C1 segment of cervical spinal cord (tissue), 14 donors: ENCODE measurements at places on chromosomes 2 and 18.

DNA sequence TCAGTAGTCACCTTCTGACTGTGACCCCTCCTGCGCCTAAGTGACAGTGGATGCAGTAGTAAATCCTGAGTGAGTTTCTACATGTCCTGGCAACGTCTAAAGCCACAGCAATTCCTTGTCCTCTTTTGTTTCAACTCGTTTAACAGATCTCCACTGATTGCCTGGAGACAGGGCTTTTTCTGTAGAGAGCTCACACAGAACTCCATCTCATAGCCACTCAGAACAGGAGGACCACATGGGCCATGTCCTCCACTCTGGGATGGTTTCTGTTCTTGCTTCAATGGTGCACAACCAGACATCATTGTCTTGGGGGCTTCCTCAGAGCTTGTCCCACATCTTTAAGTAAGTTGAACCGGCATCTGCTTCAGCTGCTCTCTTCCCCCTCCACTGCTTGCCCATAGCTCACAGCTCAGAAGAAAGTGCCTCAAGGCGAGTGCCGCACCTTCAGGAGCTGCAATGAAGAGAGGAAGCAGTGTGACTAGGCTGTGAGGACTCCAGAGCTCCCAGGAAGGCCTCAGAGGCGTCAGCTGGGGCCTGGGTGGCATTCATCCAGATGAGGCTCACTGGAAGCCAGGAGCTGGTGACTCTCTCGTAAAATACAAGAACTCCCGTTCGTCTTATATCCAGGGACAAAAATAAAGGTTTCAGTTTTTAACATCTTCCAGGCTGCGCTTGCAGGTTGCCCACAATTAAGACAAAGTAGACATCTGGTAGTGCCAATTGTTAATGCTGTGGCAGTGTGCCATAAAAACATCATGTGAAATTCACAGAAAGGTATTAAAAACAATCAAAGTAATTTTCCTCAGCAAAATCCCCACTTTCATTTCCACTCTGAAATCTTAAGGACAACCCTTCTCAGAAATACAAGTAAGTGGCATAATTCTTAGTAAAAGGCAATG is 37.3 kb downstream of the ST3GAL5 start:
- DNase-seq, result peak; percentile 24

GRCh38 chr2:206798000-206798399 is 32.6 kb downstream of the FASTKD2 start:
- no peak for DNase-seq

GRCh38 chr2:14424478-14425390 is 207.8 kb upstream of the LRATD1 start:
- DNase-seq, result no peak

DNA sequence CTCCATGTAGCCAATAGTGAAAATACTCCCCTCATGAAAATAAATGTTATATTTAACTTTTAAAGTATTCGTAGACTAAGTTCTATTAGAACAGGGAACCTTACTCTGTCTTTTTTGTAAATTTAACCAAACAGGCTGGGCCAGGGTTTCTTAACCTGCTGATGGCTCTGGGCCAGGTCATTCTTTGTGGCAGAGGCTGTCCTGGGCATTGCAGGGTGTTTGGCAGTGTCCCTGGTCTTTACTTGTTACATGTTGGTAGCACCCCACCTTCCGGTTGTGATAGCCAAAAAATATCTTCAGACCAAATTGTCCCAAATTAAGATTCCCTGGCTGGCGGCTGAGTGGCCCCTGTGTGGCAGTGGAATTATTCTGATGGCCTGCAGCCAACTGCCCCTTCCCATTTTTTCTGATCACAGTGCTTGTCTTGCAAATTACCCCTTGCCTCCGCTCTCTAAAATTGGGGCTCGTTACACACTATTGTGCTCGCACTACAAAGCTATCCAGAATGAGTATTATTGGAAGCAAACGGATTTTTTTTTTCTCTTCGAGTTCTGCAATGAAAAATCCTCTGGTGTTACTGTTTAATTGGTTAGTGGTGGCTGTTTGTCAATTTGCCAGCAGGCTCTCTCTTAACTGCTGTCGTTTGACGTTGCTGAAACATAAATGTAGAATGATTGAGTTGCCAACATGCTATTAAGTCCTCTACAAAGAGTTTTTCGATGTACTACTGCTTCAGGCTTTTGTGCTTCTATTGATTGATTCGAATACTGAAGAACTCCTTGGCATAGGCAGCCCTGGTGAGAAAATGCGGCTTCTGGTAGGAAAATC is 216.9 kb downstream of the SH3RF3 start:
- DNase-seq, result no peak

DNA sequence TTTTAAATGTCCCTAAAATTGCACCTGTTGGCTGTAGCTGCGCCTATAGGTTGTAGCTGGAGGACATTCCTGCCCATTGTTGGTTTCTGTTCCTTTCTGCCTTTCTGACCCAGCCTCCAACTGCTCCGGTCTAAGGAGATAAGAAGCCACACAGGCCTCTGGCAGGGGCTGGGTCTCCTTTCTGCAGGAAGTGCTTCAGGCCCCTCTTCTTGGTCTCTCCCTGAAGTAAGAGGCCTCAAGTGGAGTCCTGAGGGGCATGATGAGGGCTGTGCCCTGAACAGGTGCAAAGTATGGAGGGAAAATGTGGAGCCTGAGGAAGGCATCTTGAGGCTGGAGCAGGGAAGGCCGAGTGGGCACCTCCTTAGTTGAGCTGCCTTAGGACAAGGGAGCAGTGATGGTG is 10.4 kb upstream of the SFTPB start:
- DNase-seq, result no peak

GRCh38 chr2:191942090-191942738 is 95.3 kb upstream of the CAVIN2 start:
- no peak for DNase-seq

DNA sequence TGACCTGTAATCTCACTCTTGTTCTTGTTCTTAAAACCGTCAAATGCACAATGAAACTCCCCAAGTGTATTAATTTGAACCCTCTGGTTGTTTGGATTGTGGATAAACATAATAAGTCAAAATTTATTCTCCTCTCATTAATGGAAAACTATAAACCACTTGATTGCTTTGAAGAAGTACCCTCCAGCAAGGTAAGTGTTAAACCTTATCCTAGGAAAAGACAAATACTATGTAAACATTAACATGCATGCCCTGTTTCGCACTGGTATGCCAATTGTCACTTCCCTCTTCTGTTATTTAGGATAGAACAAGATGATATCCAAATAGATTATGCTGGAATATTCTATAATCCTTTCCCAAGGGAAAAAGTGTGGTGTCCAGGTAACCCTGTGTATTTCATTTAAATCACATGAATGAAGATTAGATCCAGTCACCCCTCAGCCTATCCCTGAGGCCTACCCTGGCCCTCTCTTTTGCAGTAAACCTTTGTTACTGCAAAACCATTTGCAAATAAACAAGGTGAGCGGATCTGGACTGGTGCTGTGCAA is 1.3 kb downstream of the ADI1 start:
- DNase-seq, result no peak

DNA sequence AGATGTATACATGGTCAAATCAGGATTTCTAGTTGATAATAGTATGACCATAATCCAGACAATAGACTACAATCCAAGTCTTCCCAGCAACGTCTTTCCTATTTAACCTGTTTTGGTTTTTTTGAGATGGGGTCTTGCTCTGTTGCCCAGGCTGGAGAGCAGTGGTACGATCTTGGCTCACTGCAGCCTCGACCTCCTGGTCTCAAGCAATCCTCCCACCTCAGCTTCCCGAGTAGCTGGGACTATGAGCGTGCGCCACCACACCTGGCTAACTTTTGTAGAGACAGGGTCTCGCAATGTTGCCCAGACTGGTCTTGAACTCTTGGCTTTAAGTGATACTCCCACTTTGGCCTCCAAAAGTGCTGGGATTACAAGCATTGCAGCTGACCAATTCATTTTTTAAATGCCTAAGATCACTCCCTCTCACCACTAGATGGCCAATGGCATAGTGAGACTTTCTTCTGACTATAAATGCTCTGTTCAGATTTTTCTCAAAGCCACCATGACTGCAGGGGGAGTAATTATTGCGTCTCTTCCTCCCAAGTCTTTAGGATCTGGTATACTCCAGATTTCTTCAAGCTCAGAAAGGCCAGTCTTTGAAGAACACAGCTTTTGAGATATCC is 47.6 kb downstream of the HNRNPLL start:
- no peak for DNase-seq

GRCh38 chr18:63829886-63830285 is 54.7 kb downstream of the SERPINB7 start:
- DNase-seq, result no peak

- DNase-seq, result no peak
These were observed 120.3 kb downstream of the UXS1 start for GRCh38 chr2:106073678-106074406.

- no peak for DNase-seq
These were observed 248.7 kb downstream of the RNF152 start for GRCh38 chr18:61643884-61644647.

DNA sequence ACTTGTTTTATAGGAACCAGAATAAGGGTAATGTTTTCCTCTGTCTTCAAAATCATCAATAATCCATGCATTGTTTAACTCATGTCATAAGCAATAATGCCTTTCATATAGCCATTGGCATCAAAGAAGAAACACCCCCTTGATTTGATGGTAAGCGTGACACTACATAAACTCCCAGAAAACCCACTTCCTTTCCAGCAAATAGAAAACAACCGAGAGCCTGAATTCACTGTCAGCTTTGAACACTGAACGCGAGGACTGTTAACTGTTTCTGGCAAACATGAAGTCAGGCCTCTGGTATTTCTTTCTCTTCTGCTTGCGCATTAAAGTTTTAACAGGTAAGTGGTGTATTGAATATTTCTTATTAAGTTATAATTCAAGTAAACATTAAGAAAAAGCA is at the start of gene ICOS:
Gene ICOS, plus strand, starts transcription at position 229 of the 400 bp plus-strand sequence. Its CDS starts 52 bp downstream, at position 281.
- DNase-seq, result no peak

DNA sequence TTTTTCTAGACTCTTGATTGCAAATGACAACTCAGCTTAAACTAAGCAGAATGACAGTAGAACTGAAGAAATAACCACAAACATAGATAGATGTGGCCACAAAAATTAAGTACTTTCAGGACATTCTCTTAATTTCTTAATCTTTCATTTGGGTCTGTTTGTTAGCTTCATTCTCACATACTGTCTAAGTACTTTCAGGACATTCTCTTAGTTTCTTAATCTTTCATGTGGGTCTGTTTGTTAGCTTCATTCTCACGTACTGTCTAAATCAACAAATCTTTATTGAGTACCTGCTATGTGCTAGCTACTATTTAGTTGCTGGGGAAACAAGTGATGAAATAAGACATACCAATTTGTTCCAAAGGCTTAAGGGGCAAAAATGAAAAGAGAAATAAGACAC is 35.1 kb downstream of the FAM117B start:
- no peak for DNase-seq

DNA sequence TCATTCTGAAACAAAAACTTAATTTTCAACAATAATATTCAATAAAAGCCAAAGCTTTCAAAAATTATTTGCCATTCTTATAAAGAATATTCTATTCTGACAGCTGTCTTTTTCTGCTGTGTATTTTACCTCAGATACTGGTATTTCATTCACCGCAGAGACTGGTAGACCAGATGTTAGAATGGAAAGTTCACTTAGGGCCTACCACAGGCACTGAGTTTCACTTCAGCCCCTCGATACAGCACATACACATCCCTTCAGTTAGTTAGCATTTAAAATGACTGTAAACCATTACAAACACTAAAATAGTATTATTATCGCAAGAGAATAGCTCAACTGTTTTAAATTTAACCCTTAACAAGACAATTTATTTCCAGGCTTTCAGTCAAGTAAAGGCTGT is 24.2 kb upstream of the GATA6 start:
- no peak for DNase-seq

GRCh38 chr2:48448274-48449061 is 81.5 kb upstream of the STON1 start:
- no peak for DNase-seq

DNA sequence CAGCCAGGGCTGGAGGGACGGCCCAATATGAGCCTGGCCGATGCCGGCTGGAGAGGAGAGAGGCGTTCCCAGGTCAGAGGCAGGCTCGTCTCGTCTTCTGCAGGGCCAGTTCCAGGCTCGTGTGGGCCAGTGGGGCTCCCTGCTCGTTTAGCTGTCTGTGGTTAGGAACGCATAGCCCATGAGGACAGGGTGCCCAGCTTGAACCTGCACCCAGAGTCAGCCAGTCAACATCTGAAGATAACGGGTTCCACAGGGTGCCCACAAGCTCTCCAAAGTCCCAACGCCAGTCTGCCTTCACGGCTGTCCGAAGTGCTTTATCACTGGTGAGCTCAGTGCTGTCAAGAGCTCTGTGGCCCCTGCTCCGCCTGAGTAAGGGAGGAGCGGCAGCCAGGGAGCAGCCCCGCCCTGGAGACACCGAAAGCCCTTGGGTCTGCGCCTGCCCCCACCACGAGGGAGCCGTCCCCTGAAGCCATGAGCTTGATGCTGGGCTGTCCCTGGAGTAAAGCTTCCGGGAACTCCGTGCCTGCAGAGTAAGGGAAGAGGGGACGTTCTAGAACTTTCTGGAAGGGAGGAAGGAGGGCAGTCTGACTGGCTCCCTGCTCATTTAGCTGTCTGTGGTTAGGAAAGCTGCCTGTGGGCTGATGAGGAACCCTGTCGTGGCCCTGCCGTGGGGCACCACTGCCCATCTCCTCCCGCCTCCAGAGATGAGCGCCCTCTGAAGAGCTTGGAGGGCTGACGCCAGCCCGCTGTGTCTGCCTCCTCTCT is 2.7 kb upstream of the HSBP1L1 start:
- no peak for DNase-seq

DNA sequence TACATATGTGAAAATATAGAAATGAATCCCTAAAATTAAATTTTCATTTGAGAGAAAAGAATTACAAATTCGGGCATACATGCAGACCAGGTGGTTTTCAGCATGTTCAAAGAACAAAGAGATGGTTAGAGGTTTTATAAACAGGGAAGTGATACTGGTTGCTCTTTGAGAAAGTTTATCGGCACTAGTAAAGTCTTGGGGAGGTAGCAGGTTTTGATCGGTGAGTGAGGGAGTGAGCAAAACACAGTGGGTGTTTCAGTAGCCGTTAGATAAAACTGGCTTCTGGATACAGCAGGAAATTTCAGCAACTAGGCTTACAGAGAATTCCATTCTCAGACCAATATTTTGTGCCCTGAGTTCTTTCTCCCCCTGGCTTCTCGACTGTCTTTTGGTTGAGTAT is 51.1 kb downstream of the DSC3 start:
- DNase-seq, result no peak

DNA sequence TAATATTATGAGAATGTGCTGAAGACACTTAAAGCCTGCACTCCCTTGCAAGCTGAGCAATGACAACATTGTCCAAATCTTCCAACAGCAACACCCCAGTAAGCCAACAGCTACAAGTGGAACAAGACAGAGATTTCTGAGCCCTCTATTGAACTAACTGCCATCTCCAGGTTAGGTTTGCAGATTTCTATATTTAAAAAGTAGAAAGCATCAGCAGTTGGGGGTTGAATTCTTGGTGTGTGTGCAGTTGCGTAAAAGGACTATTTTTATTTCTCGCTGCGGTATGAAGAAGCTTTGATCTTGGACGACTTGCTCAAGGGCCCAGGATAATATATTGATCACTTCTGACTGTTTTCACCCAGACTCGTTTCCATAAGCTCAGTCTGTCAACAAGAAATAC is 106.2 kb upstream of the ZFP36L2 start:
- DNase-seq, result no peak

DNA sequence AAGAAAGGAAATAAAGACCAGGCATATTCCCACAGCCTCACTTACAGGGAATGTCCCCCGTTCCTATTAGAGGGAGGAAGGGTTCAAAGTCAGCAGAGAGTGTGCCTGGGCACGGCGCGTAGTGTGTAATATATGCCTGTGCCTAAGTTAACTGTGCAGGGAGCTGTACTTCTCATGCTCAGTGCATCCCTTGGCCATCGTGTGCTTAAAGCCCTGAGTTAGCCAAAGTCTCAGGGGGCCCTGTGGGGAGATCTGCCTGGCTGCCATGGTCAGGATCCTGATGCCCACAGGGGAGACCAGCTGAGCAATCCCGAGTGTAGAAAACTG is 48.4 kb downstream of the TEX51 start:
- no peak for DNase-seq
